Pulmonary artery endothelial cell (primary cell): ENCODE measurements at places on chromosomes 4 and X. TPM values are rescaled to one million over a fixed set of nuclear protein-coding genes. Genes with fewer than 3 reads are reported as not detected.

Gene KCND1
- total RNA-seq = 0.13 and 0.32 TPM in 2 replicates

Gene CSAG3
- total RNA-seq = not detected in 2 replicates

Gene CYTL1
- 34.6 and 81.9 TPM in 2 replicates for total RNA-seq

Gene DMD
- total RNA-seq = 4.0 and 5.7 TPM in 2 replicates

Gene PPP4R3C
- not detected in 2 replicates for total RNA-seq

Gene AREG
- 0.20 and 0.32 TPM in 2 replicates for total RNA-seq

Gene ADH1B
- not detected in 2 replicates for total RNA-seq

Gene MAGED4
- total RNA-seq = 2.2 and 3.2 TPM in 2 replicates

Gene MAGEC1
- 0.07 TPM in 1 of 2 replicates, not detected in the other for total RNA-seq

Gene ARHGAP36
- 0.07 TPM in 1 of 2 replicates, not detected in the other for total RNA-seq

Gene HS6ST2
- 0.04 and 0.07 TPM in 2 replicates for total RNA-seq
